ENCODE measurements at places on chromosomes 6 and 20. TPM values are rescaled to one million over a fixed set of nuclear protein-coding genes. Genes with fewer than 3 reads are reported as not detected.

Gene TBXT
- not detected for total RNA-seq

Gene PBOV1
- not detected for total RNA-seq

Gene EYS
- total RNA-seq: not detected

Gene ZSCAN23
- 3.1 TPM for total RNA-seq

Gene SLC22A16
- 0.71 TPM for total RNA-seq

Gene TPD52L1
- total RNA-seq: 63.3 TPM

Gene EEF1A2
- total RNA-seq: 18.0 TPM

Gene MAPK13
- total RNA-seq: 52.9 TPM

Gene TRPC4AP
- total RNA-seq: 99.3 TPM

Gene MCHR2
- total RNA-seq: not detected

Gene VGLL2
- not detected for total RNA-seq

Gene UST
- total RNA-seq: 5.2 TPM

Gene PDE10A
- 13.0 TPM for total RNA-seq

All from kidney epithelial cell (primary cell).